HuH-7 (cell line): ENCODE measurements at places on chromosomes 5 and 9.

- no peak for DNase-seq
Observed at GRCh38 chr9:126628969-126629674, 15.4 kb downstream of the LMX1B start.

DNA sequence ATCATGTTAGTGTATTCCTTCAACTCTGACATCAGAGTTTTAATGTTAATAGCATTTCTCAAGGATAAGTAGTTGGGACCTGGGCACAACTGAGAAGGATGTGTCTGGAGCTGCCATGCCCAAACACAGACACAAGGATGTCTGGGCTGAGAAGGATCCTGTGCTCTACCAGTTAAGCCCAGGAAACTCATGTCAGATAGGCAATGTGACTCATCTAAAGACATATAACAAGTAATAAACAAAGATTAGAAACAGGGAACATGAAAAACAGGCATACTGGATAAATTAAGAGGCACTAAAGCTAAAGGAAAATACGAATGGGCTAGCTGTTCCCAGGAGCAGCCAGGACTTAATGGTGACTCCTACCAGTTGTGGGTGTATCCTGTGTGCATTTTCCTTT, 9.1 kb upstream of the EGFLAM start:
- no peak for DNase-seq

DNA sequence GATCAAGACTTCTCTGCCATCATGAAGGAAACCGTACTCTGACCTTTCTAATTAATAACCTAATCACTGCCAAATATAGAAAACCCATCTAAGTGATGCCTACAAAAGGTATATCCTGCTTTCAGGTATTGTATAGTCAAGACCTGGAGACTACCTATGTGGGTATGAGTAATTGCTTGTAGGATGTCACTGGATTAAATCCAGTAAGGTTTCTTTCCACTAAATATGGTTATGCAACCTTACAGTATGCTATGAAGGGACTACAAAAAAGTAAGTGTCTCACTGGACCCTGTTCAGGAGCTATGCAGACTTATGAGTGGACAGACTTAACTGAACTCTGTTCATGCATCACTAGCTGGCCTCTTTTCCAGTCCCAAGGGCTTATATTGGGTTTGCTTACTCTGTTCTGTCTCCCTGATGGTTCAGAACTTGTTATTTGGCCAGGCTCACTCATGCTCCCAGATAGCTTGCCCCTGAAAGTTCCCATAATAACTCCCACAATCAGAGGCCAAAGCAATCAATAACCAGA, 51.1 kb downstream of the PDE6A start:
- no peak for DNase-seq

DNA sequence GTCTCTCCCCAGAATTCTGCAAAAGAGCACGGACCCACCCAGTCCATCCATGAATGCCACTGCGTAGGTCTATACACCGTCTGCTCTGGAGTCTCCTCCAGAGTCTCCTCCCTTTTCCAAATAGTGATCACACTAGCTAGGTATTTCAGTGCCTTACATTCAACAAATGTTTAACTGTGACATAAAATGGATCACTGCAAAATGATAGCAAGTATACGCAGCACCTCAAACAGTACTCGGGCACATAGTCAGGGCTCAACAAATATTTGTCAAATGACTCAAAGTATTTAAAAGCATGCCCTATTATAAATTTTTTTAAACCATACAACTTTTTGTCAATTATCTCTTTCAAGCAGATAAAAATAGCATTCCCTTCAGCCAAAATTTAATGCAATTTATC, 60.5 kb downstream of the TLE1 start:
- no peak for DNase-seq

DNA sequence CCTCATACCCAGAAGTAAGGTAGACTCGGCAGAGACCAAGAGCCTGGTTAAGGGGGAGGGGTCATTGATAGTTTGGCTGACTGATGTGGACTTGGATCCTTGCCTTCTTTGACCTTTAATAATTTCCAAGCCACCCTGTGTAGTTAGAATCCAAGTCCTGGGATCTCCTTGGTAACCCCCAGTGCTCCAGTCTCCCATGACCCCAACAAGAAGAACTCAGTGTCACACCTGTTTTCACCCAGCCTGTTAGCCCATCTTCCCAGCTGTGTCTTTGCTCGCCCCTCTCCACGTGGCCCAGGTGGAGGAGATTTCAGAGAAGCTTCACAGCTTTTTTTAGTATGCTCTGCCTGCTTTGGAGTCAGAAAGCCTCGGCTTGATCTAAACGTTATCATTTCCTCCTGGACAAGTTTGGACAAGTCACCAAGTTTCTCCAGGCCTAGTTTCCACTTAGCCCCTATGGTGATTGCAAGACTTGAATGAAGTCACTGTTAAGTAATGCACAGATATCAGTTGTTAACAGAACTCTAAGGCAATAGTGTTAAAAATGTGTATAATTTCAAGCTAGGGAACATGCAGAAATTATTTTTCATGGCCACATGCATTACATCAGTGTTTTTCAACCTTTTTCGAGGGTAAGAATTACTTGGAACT, 170.0 kb downstream of the TMEM38B start:
- DNase-seq, result no peak

- DNase-seq, result no peak
Observed at GRCh38 chr9:20683351-20684034, 566 bp upstream of the FOCAD start.

GRCh38 chr5:179259731-179260323, 85.4 kb downstream of the ADAMTS2 start:
- DNase-seq, result no peak

DNA sequence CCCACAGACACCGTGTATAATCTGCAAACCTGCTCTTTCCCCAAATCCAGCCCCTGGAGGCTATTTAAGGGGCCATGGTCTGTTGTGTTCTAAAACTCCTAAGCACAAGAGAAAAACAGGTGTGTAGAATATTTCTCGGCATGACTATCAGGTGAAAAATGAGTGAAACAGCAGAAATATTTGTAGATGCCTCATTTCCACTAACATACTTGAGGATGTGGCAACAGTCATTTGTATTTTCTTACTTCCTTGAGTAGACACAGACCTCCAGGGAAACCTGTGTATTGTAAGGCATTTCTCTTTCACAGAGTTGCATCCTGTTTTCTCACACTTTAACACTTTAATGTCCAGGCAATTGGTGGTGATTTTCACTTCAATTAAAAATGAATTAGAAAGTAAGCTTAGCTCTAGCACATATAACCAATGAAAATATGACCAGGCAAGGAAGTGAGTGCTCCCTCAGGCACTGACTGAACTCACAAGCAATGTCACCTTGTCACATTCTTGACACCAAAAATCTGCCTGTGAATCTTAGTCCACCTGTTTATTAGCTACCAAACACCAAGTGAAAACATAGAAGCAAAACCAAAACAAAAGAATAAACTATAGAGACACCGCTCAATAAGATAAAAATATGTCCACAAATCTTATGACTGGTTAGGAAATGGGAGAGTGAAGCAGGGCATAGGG, 64.4 kb downstream of the DIRAS2 start:
- no peak for DNase-seq
